ENCODE measurements at places on chromosomes 13 and 19.
A peak's percentile ranks its signal among the peaks of the same experiment; 100 is the strongest.

GRCh38 chr13:23463661-23464060 lies 30.2 kb upstream of the SACS start:
- DNase-seq, result no peak

DNA sequence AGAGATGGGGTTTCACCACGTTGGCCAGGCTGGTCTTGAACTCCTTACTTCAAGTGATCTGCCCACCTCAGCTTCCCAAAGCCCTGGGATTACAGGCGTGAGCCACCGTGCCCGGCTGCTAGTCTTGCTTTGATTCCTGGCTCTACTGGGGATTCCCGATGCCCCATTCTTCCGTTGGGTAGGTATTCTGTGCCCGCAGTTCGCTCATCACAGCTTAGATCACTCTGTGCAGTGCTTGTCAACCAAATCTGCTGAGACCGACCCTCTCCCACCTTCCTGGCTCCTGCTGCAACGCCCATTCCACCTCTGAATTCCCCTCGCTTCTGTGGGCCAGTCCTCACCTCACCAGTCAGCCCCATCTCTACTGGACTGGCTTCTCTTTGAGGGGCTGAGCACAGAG lies 4.6 kb upstream of the ZNF414 start:
- DNase-seq, result no peak

DNA sequence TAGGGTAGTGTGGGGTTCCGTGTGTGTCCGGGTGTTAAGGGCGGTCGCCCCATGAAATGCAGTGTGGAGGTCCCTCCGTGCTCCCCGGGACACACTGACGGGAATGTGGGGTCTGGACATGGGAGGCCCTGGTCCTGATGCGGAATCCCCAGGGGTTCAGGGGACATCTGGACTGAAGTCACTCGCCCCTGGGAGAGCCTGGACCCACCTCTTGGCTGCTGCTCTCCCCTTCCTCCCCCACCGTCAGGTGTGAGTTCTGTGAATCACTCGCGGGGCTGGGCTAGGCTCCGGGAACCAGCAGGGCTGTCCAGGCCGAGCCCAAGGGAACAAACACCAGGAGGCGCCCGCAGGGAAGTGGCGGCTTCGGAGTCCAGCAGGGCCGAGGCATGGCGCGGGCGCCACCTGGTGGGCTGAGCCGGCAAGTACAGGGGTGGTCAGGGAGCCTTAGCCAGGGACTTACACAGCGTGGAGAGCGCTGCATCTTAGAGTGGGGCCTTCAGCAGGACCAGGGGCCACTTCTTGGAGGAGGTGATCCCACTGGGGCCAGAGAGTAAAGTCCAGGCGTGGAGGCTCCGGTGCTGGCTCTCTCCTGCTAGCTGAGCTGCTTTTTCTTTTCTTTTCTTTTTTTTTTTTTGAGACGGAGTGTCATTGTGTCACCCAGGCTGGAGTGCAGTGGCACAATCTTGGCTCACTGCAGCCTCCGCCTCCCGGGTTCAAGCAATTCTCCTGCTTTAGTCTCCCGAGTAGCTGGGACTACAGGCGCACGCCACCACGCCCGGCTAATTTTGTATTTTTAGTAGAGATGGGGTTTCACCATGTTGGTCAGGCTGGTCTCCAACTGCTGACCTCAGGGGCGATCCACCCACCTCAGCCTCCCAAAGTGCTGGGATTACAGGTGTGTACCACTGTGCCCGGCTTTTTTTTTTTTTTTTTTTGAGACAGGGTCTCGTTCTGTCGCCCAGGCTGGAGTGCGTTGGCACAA lies 20.1 kb downstream of the WTIP start:
- peak; percentile 65 for DNase-seq

GRCh38 chr13:114115191-114115671 lies 17.2 kb downstream of the RASA3 start:
- DNase-seq, result no peak

DNA sequence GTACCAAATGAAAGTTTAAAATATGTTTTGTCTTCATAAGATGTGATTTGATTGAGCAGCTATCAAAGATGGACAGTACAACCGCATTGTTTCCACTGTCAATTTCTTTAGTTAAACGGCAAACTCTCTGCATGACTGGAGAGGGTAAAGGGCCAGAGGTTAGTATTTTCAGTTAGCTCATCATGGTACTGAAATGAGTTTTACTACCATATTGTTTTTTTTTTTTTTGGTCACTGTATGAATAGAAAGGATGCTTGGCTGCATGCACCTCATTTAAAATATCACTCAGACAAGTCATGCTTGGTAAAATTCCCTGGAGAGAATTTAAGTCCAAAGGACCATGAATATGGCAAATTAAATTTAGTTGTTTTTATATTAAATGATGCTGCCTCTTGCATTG lies 942.1 kb upstream of the SPRY2 start:
- DNase-seq, result no peak

- no peak for DNase-seq
Observed at GRCh38 chr19:41739361-41739760, 16.0 kb upstream of the CEACAM6 start.

DNA sequence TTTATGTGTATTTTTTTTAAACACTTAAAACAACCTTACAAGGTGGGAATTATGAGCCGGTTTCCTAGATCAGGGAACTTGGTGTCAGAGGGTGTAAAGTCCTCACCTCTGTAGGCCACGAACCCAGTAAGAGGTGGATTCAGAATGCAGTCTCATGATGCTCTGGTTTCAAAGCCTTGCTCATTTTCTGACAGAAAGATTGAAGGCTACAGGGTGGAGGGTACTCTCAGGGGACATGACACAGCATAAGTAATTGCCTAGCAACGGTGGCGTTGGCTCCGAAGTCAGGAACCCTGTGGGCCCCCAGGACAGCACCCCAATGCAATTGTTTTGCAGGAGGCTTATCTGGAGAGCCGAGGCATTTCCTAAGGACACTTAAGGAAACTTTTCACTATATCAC lies 794.7 kb downstream of the EFNB2 start:
- no peak for DNase-seq

DNA sequence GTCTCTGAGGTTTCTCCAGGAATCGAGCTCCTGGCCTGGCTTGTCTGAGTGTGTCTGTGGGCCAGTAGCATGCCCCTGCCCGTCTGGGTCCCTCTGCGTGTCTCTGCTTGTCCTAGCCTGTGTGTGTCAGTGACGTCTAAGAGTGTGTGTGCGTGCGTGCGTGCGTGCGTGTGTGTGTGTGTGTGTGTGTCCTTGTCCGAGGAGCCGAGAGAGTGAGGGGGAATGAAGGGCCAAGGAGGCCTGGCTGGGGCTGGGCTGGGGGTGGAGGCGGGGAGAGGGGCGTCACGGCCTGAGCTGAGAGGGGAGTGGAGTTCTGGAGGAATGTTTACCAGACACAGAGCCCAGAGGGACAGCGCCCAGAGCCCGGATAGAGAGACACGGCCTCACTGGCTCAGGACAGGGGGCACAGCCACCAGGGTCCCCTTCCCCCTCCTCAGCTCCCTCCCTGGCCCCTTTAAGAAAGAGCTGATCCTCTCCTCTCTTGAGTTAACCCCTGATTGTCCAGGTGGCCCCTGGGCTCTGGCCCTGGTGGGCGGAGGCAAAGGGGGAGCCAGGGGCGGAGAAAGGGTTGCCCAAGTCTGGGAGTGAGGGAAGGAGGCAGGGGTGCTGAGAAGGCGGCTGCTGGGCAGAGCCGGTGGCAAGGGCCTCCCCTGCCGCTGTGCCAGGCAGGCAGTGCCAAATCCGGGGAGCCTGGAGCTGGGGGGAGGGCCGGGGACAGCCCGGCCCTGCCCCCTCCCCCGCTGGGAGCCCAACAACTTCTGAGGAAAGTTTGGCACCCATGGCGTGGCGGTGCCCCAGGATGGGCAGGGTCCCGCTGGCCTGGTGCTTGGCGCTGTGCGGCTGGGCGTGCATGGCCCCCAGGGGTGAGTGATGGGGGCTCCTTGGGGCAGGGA lies at the start of gene AXL:
AXL (plus strand) TSS at position 609 of the 893 bp plus-strand sequence; CDS start at position 779, 170 bp downstream.
- peak; percentile 43 for DNase-seq

- no peak for DNase-seq
Observed at GRCh38 chr19:53462861-53463260, 4.7 kb upstream of the ZNF813 start.

DNA sequence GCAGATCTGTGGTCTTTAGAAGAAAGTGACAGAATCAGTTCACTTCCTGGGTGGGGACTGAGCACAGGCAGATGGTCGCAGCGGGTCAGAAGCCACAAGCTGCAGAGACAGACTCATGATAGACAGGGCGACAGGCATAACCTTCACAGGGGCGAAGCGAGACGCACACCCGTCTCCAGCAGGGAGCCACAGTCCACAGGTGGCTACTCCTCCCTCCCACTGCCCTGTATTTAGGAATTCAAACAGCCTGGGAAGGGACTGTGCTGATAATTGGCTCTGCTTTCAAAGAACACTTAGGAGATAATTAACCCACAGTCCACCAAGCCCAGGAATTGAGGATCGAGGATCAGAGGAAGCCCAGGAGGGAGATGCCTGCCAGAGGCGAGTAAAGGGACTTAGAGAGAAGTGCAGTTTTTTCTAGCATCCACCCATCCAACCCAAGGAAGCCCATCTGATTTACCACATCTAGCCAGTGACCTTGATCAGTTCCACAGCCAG lies 23.2 kb downstream of the RFX2 start:
- no peak for DNase-seq

DNA sequence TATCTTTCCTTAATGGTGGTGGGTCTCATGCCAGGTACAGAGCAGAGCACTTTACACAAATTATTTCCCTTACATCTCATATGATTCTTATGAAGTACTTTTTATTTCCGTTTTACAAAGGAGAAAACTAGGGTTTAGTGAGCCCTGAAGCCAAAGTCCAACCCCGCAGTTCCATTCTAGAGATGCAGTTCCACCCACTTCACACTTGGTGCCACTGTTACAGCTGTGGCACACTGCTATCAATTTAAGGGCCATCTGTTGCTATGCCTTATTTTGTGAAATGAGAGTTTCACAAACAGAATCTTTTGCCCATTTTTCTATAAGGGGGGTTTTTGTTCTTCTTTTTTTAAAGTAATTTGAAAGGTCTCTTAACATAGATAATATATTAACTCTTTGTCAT lies 12.9 kb downstream of the MIPEP start:
- no peak for DNase-seq

DNA sequence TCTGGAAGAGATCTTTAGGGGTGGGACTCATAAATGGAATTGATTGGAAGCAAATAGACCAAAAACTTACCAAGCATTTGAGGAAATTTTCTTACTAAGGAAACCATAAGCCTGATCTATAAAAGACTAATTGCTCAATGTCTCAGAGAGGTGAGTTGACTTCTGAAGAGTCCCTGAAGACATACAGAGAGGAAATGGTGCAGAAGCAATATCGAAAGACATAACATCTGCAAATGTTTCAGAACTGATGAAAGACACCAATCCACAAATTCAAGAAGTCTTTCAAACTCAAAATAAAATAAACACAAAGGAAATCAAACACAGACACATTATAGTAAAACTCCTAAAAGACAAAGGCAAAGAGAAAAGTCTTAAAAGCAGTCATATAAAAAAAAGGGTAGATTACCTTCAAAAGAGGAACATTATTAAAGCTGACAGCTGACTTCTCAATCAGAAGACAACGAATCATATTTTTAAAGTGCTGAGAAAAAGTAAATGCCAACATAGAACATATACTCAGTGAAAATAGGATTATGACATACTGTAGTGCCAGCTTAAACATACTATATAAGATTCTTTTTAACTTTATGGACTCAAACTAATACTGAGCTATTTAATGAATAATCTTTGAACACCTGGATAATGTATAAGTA lies 45.4 kb upstream of the CALM3 start:
- no peak for DNase-seq

GRCh38 chr13:101098873-101099272 lies 317.4 kb downstream of the NALCN start:
- no peak for DNase-seq

DNA sequence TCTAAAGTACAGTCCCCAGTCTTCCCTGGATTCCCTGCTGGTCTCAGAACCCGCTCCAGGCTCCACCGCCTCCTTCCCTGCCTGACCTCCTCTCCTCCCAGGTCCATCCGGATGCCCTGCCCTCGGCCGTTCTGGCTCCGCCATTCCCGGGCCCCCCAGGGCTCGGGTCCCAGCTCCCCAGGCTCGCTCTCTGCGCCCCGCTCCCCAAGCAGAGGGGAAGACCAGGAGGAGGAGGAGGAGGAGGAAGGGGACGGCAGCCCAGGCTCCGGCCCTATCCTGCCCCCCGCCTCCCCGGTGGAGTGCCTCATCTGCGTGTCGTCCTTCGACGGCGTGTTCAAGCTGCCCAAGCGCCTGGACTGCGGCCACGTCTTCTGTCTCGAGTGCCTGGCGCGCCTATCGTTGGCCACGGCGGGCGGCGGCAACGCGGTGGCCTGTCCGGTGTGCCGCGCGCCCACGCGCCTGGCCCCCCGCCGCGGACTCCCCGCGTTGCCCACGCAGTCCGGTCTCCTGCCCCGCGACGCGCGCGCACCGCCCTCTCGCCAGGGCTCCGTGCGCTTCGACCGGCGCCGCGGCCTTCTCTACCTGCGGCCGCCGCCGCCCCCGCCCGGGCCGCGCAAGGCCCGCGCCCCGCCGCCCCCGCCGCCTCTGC lies 647 bp downstream of the RNF225 start:
- DNase-seq, result no peak

GRCh38 chr13:43686557-43686956 lies 100.2 kb downstream of the ENOX1 start:
- DNase-seq, result no peak

DNA sequence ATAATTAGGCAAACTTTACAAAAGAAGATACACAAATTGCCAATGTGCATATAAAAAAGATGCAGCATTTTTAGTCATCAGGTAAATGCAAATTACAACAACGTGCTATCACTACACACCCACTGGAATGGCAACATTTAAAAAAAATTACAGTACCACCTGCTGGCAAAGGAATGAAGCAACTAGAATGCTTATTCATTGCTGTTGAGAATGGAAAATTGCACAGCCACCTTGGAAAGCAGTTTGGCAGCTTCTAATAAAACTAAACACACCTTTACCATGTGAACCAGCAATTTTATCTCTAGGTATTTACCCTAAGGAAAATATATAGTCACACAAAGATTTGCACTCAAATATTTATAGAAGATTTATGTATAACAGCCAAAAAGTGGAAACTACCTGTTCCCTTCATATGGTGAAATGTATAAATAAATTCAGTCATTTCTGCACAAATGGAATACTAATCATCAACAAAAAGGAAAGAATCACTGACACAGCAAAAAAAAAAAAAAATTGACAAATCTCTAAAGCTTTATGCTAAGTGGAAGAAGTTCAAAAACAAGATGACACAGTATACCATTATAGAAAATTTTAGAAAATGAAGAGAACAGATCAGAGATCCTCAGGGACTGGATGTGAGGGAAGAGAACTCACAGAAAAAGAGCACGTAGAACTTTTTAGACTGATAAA lies 30.3 kb downstream of the OXGR1 start:
- no peak for DNase-seq

GRCh38 chr13:29402166-29402636 lies 193.3 kb downstream of the SLC7A1 start:
- no peak for DNase-seq

DNA sequence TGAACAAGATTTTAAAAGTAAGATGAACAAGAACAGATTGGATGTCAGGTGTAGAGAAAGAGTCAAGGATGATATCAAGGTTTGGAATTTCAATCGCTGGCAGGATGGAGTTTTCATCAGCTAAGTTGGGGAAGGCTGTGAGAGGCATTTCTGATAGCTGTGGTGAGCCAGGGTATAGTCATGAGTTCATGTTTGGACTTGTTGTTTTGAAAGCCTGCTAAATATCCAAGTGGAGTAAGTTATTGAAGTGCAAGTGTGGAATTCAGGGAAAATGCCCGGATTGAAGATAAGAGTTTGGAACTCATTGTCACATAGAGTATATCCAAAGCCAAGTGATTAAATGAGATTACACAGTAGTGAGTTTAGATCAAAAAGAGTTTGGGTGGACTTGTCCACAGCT lies 11.0 kb upstream of the EPSTI1 start:
- DNase-seq, result no peak
